ENCODE measurements at places on chromosomes 5 and 9.

GRCh38 chr9:112494153-112494552, 7.5 kb downstream of the KIAA1958 start:
- DNase-seq, result no peak

- DNase-seq, result no peak
Measured at GRCh38 chr9:89522261-89522958, 24.5 kb upstream of the SEMA4D start.

DNA sequence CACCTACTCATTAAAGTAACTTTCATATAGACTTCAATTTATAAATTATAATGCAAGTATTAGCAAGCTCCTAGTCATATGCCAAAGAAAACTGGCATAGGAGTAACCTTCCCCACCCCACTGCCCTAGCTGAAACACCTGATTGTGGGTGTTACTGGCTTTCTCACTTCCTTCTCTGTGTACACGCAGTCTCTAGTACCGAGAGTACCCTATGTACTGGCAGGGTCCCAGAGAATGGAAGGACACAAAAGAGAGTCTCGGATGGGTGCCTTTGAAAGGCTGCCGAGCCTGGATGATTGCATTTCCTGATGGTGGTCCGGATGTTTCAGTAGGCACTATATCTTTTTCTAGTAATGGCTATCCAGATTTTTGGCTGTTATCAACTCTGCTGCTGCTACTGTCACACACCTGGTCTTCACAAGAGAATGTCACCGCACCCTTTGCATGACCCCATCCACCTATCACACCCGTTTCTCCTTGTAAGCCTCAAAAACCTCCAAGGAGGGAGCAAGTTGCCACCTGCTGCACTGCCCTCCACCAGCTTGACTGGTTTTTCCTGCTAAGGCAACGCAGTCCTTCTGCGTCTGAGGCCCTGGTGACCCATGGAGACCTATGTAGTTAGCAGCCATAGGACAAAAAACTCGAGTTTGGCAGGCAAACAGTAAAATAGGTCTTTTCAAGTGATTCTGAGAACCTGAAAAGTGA, 53.8 kb upstream of the CLINT1 start:
- peak; percentile 99 for DNase-seq

- peak; percentile 0 for DNase-seq
Measured at GRCh38 chr9:4262735-4263141, 37.1 kb downstream of the GLIS3 start.

DNA sequence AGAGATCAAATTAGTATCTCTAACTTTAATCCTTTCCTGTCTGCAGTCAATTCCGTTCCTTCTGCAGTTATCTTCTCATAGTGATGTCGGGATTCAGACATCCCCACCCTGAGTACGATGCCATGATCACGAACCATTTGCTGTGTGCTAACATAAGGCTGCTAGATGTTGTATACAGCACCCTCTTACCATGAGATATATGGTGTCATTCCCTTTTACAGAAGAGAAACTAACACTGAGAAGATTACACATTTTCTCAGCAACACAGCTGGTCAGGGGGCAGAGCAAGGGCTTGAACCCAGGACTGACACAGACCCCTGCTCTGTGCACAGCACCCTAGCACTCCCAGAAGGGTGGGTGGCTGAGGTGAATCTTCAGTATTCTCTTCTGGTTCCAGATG, 46.9 kb upstream of the HSD17B4 start:
- DNase-seq, result no peak

DNA sequence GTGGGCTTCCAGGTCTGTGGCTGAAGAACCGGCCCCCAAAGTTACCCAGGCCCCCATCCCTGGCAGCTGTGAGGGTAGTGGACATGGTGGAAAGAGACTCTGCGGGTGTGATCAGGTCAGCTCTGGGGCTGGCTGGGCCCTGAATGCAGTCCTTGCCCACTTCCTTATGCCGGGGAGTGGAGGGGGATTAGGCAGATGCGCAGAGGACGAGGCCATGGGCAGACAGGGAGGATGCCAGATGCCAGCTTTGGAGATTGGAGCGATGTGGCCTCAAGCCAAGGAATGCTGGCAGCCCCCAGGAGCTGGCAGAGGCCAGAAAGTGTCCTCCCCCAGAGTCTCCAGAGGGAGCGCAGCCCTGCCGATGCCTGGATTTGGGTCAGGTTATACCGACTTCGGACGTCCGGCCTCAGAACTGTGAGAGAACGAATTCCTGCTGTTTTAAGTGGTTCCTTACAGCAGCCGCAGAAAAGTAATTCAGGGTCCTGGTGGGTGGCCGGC, 69.8 kb downstream of the ADAMTS2 start:
- DNase-seq, result no peak

GRCh38 chr5:64344501-64344900, 161.3 kb upstream of the RGS7BP start:
- no peak for DNase-seq

DNA sequence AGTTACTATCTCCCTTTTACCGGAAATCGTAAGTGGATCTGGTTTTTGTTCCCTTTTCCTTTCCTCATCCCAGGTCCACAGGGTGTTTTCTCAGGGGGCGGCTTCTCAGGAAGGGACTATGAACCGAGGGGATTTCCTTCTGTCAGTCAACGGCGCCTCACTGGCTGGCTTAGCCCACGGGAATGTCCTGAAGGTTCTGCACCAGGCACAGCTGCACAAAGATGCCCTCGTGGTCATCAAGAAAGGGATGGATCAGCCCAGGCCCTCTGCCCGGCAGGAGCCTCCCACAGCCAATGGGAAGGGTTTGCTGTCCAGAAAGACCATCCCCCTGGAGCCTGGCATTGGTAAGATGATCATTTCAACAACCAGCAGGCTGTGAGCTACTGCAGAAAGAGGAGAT, 75.8 kb downstream of the GOLPH3 start:
- no peak for DNase-seq

DNA sequence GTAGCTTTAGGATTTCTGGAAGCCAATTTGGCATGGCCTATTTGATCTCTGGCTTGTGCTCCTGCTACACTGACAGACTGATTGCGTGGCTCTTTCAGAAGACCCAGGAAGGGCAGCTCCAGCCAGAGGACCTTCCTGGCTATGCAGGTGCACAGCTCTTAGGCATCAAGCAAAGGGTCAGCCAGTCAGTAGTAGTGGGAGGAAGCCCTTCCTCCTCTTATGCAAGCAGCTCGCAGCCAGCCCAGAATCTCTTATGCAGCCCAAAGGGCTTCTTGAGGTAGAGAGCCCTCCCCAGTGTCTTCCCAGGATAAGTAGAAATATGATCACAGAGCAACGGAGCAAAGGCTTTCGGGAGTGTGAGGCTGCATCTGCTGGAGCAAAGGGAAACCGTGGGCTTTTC, 43.2 kb downstream of the SLC36A1 start:
- DNase-seq, result no peak

DNA sequence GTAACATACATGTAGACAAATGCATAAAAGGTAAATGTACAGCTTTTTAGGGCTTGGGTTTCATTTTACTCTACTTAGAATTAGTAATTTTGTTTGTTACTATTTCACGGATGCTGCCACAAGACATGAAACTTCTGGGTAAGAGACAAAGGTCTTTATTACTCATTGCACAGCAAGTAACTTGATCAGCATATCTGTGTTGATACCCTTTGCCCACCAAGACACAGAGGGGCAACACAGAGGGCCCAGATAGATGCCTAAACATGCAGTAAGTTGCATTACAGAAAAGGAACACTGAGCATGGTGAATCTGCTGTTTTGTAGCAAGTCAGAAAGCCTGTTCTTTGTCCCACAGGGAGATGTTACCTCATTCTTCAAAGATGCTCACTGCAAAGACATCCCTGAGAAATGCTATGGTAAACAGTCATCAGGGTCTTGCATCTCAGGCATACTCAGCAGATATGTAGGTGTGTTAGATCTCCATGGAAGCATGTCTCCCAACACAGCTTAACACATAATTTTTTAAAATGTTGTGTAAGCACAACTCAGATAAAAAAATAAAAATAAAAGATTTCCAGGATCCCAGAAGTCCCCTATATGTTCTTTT, 10.3 kb downstream of the ITGA2 start:
- DNase-seq, result no peak

DNA sequence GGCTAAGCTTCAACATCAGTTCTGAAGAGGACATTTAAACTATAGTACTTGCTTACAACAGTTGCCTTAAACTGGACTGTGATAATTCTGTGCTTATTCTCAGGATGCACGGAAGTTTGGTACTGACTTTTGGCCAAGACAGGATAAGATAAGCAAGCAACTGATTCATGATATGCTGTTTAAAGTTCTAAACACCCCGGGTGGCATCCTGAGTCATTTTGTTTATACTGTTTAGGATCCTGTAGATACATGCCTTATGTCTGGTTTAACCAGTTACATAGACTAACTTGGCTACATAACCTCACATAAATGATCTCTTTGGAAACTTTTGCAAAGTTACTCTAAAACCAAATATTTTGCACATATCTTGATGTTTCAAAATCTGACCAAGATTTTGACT, 95.9 kb downstream of the CDH9 start:
- DNase-seq, result no peak

- peak; percentile 40 for DNase-seq
Measured at GRCh38 chr5:124824637-124825158, 78.3 kb upstream of the ZNF608 start.

DNA sequence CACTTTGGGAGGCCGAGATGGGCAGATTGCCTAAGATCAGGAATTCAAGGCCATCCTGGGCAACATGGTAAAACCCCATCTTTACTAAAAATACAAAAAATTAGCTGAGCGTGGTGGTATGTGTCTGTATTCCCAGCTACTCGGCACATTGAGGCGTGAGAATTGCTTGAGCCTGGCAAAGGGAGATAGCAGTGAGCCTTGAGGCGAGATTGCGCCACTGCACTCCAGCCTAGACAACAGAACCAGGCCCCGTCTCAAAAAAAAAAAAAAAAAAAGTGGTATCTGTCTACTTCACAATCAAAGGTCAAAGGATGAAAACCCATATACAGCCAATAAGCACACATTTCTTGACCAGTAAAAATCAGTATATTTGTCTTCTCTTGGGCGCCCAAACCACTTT, 728.5 kb upstream of the ADAMTS16 start:
- peak; percentile 16 for DNase-seq

DNA sequence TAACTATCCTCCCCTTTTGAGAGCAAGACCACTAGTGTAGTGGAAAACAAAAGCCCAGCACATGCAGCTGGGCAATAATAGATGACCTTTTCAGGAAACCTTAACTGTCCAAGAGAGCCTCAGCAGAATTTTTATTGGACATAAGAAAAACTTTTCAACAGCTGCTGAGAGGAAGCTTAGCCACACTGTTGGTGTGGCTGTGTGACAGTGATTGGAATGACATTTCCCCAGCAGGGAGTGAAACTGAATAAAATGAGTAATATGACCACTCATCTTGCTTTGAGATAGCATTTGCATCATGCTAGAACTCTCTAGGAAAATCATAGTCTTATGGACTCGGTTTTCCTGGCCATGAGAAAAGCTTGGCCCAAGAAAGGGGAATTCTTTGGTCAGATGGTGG, 687.8 kb downstream of the SLCO4C1 start:
- no peak for DNase-seq

DNA sequence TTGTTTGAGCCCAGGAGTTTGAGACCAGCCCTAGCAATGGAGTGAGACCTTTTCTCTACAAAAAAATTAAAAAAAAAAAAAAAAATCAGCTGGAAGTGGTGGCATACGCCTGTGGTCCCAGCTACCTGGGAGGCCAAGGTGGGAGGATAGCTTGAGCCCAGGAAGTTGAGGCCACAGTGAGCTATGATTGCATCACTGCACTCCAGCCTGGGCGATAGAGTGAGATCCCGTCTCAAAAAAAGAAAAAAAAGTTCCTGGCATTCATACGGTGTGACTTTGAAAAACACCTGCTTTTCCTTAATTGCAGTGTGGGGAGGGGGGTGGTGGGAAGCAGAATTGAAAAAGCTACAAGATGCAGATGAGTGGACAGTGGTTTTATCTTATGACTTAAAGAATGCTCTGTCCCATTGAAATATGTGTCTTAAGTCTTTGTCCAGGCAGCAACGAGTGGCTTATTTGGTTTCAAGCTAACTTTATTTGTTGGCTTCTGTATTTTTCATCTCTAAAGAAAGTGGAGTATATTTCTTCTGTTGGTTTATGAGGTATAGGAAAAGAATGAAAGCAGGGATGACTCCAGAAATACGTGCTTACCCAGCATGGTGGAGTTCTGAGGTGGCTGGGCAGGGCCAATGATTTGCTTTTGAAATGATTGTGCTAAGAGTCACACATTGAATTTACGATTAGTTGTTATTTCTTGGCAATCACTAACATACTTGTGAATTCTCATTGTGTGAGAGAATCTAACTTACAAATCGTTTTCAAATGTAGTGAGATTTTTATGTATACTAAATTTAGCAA, 27.8 kb downstream of the ROPN1L start:
- DNase-seq, result no peak

DNA sequence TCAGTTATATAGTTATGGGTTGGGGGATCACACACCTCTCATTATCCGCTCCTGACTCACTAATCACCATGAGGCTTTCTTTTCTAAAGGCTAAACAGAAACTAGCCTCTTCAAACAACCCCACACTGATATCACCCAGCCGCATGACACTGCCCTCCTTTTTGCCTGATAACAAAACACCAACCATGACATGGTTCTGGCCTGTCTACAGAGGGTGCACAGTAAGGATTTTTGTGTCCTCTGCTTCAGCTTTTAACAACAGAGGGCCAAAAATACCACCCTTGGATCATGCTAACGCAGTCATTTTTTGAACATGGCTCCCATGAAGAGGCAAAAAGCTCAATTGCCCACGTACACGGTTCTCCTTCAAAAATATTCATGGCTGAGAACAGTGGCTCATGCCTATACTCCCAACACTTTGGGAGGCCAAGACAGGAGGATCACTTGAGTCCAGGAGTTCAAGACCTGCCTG, 4.0 kb downstream of the CMBL start:
- DNase-seq, result peak; percentile 57

GRCh38 chr5:138068742-138069600, 14.9 kb upstream of the WNT8A start:
- DNase-seq, result peak; percentile 89

DNA sequence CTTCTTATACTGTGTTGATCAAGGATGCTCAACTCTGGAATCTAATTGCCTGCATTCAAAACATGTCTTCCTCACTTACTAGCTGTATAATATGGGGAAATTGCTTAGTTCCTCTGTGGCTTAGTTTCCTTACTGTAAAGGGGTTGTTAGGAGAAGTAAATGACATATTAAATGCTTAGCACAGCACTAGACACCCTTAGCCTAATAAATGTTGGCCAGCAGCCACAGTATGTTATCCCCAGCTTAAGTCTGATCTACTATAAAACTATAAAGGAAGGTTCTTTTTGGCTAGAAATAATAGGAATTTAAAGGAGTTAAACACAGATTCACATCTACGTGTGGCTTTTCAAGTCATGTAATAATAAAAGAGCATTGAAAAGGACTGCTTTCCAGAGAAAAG, 232.4 kb downstream of the PCSK1 start:
- peak; percentile 35 for DNase-seq

GRCh38 chr5:72156946-72157624, 49.8 kb downstream of the MAP1B start:
- no peak for DNase-seq

- no peak for DNase-seq
Measured at GRCh38 chr5:37189355-37189754, 59.8 kb downstream of the CPLANE1 start.

Data from DMS53 (cell line).